ENCODE measurements at places on chromosomes 11 and 22.

DNA sequence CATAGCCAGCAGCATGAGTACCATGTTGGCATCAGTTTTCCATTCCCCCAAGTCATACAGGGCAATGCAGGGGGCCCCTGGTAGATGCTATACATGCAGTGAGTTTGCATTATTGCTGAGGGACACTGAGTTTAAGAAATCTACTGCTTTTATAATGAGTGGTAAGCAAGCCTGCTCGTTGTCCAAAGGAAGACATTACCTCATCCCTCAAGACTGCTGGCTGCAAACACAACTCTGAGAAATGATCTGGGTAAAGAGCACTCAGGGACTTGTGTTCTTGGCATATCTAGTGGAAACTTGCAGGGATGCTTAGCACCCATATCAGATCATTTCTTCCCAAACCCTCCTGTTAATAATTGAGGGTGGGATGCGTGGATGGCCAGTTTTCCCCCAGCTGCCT is 77.9 kb downstream of the CWC15 start:
- peak; percentile 12 for DNase-seq

DNA sequence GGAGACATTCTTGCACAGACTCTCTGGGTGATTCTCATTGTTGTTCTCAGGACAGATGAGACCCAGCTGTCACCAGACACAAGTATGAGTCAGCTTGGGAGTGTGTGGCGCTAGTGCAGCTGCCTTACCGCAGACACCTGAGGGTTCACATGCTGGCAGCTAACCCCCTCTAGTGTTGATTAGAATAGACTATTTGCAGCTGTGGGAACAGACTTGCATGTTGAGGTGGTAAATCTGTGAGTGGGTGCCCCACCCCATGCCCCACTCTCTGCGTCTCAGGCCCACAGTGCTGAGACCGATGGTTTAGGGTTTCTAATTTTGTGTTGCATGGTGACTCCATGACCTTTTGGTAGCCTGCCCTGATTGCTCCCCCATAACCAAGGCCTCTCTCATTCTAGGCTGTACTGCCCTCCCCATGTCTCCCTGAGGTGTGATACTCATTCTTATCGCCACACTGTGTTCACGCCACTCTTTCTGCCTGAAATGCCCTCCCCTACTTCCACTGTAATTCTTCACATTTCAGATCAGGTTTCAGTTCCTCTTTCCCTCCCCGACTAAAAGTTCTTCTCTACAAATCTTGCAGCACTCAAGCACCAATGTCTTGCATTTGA is 73.7 kb upstream of the KIRREL3 start:
- DNase-seq, result peak; percentile 92

DNA sequence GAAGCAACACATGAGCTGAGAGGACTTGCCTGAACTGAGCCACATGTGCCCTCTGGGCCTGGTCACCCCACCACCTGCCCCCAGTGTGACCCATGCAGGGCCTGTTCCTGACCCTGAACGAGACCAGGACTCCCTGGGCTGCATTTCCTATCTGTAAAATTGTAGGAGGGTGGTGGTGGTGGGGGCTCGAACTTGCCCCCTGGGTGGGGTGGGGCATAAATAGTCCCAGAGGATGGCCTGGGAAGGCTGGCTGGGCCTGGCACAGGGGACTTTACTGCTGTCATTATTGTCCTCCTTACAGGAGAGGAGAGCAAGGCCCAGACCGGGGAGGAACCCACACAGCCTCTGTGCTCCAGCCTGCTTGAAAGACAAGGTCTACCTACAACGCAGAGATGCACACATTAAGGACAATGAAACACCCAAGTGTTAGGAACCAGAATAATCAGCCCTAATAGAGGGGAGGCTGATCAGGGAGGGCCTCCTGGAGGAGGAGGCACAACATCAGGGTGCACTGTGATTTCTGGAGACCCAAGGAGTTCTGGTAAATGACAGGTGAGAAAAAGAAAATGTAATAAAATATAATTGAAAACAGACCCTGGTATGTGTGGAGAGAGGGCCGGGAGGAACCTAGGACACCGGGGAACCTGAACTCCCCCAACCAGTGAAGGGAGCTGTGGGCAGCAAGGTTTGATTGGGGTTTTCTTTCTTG is 2.8 kb upstream of the AIFM3 start:
- peak; percentile 4 for DNase-seq

DNA sequence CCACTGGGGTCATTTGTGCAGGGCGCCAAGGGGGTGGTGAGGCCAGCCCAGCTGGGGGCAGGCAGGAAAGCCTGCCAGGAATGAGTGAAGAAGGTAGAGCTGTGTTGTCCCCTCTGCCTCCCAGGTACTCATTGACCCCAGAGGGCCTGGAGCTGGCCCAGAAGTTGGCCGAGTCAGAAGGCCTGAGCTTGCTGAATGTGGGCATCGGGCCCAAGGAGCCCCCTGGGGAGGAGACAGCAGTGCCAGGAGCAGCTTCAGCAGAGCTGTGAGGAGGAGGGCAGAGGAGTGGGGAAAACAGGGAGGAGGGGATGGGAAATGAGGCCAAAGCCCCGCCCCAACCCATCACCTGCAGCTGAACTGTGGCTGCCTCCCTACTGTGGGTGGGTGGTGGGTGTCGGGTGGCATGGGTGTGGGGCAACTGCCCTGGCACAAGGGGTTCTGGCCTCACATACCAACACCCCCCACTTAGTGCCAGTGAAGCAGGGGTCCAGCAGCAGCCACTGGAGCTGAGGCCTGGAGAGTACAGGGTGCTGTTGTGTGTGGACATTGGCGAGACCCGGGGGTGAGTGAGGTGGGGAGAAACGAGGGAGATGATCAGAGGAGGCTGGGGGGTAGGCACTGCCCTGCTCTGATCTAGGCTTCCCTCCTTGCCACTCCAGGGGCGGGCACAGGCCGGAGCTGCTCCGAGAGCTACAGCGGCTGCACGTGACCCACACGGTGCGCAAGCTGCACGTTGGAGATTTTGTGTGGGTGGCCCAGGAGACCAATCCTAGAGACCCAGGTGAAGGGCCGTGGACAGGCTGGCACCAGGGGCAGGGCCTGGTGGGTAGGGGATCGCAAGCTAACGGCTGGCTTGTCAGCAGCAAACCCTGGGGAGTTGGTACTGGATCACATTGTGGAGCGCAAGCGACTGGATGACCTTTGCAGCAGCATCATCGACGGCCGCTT is 3.0 kb downstream of the MUS81 start:
- DNase-seq, result no peak

DNA sequence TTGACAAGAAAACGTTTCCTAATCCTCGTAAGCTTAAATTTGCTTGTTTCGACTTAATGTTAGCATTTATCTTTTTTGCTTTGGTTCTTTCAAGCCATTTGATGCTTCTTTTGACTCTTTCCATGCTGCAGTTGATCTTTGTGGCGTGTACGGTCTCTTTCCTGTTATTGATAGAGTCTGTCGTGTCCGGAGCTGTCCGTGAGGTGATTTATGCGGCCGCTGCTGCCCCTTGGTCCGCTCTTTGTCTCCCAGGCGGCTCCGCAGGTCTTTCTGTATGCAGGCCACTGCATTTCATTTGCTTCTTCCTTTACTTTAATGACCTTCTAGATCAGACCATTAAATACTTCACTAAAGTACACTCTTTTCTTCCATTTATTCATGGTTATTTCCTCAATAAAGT is 50.3 kb downstream of the TBC1D22A start:
- no peak for DNase-seq

DNA sequence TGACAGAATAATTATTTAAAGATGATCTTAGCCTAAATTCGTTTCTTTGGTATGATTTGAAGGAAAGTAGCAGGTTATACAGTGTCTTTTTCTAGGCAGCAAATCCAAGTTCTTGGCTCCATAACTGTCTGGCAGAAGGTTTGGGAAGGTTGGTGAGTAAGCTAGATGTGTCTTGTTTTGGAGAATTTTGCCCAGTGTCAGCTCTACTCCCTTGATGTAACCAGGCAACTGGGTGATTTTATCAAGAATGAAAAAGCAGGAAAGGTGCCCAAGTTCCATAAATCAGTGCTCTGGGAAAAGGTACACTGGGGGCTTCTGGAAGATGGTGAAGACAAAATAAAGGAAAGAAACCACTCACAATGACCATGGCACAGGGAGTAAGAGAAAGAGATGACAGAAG is 71.5 kb upstream of the USP47 start:
- no peak for DNase-seq

Data from DMS53 (cell line).